Endothelial cell (in vitro differentiated cells): ENCODE measurements at places on chromosomes 2 and 18.
A peak's percentile ranks its signal among the peaks of the same experiment; 100 is the strongest.

GRCh38 chr2:241445426-241445825 lies 63.0 kb downstream of the STK25 start:
- no peak overlapping the region for H3K27ac ChIP-seq
- H3K4me1 ChIP-seq, result no peaks in the 10 kb centered on the region
- peaks cover 4% of the 10 kb centered on the region for H3K27me3 ChIP-seq
- DNase-seq, result no peak
- H3K4me3 ChIP-seq, result no peak overlapping the region

DNA sequence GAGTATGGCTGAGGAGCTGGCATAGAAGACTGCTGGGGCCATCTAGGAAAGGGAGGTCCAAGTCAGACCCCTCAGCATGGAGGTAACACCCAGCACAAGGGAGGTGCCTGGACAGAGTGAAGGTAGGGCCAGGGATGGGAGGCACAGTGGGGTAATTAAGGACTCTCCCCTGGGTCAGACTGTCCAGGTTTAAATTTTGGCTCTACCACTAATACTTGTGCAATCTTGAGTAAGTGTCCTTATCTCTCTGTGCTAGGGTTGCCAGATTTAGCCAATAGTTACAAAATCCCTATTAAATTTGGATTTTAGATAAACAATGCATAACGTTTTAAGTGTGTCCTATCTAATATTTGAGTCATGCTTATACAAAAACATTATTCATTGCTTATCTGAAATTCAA lies 109.5 kb downstream of the LOXHD1 start:
- H3K4me1 ChIP-seq, result no peaks in the 10 kb centered on the region
- no peak overlapping the region for H3K4me3 ChIP-seq
- no peak for DNase-seq
- H3K36me3 ChIP-seq, result peaks cover 4% of the 10 kb centered on the region
- H3K27me3 ChIP-seq, result no peaks in the 10 kb centered on the region

GRCh38 chr2:237128026-237128703 lies 42.5 kb downstream of the COPS8 start:
- no peak overlapping the region for H3K4me3 ChIP-seq
- no peak overlapping the region for H3K27ac ChIP-seq
- H3K27me3 ChIP-seq, result peaks cover 2% of the 10 kb centered on the region

DNA sequence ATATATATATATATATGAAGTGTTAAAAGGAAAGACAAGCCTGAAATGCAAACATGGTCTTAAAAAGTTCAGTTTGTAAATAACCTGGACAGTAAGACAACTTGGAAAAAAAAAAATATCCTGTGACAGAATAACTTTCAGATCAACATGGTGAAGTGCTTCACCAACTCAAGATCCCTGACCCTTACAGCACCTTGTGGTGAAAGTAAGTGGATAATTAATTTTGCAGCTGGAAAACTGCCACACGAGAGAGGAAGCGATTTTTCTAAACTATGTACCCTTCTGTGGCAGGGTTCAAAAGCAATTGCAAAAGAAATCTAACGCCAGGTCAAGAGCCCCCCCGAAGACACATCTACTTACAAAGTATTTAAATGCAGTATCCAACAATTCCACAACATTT lies 95.8 kb downstream of the PAX3 start:
- DNase-seq, result no peak
- no peak overlapping the region for H3K4me3 ChIP-seq
- no peak overlapping the region for H3K27ac ChIP-seq

- peaks cover 48% of the 10 kb centered on the region for H3K36me3 ChIP-seq
- no peak for DNase-seq
- no peak overlapping the region for H3K27ac ChIP-seq
- no peak overlapping the region for H3K4me3 ChIP-seq
- H3K27me3 ChIP-seq, result peaks cover 16% of the 10 kb centered on the region
Measured at GRCh38 chr2:101858910-101859309, 132.8 kb upstream of the IL1R2 start.

- no peaks in the 10 kb centered on the region for H3K36me3 ChIP-seq
- no peaks in the 10 kb centered on the region for H3K4me1 ChIP-seq
- H3K27me3 ChIP-seq, result no peaks in the 10 kb centered on the region
- H3K27ac ChIP-seq, result no peak overlapping the region
- DNase-seq, result no peak
Measured at GRCh38 chr2:123453046-123453700, 571.9 kb upstream of the CNTNAP5 start.

GRCh38 chr2:242030858-242031257 lies 161.3 kb downstream of the RTP5 start:
- no peak for DNase-seq
- no peak overlapping the region for H3K4me3 ChIP-seq
- H3K4me1 ChIP-seq, result no peaks in the 10 kb centered on the region
- no peak overlapping the region for H3K27ac ChIP-seq
- H3K36me3 ChIP-seq, result no peaks in the 10 kb centered on the region

DNA sequence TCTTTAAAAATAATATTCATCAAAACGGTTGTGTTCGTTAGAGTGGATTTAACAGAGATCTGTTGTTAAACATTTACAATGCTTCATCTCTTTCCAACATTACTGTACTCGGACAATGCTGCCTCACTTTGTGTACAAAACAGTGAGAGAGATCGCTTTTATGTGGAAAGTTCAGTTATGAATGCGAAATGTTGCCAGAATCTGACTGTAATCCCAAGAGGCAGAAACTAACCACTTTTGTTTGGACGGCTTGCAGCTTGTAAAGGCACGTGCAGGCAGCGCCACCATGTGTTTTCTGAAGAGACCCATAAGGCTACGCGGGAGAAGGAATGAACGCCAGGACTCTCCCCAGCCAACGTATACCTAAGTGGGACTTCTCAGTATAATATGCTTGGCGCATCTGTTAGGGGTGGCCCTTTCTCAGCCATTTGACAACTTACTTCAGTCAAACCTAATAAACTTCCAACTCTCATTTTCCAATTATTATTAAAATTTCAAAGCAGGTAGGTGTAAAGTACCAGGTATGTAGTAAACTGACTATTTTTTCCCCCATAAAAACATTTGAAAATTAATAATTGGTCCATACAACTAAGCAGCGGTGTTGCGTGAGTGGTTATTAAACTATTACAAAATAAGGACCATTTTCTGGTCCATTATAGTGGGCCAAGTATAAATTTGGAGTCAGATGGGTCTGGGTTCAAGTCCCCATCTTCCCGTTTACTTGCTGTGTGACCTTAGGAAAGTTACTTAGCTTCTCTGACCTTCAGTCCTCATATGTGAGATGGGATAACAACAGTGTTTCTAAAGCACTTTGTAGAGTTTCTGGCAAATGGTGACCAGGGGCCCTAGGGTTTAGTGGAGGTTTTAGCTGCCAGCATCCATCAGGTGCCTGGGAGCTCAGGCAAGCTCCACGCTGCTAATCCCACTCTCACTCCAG lies 5.6 kb upstream of the NAPG start:
- H3K36me3 ChIP-seq, result peaks cover 5% of the 10 kb centered on the region
- H3K4me3 ChIP-seq, result no peak overlapping the region
- peak; percentile 76 for DNase-seq

GRCh38 chr2:46334389-46335271 lies 37.4 kb downstream of the EPAS1 start:
- H3K4me1 ChIP-seq, result peaks cover 57% of the 10 kb centered on the region
- no peak for DNase-seq
- H3K27ac ChIP-seq, result no peak overlapping the region
- no peak overlapping the region for H3K4me3 ChIP-seq

DNA sequence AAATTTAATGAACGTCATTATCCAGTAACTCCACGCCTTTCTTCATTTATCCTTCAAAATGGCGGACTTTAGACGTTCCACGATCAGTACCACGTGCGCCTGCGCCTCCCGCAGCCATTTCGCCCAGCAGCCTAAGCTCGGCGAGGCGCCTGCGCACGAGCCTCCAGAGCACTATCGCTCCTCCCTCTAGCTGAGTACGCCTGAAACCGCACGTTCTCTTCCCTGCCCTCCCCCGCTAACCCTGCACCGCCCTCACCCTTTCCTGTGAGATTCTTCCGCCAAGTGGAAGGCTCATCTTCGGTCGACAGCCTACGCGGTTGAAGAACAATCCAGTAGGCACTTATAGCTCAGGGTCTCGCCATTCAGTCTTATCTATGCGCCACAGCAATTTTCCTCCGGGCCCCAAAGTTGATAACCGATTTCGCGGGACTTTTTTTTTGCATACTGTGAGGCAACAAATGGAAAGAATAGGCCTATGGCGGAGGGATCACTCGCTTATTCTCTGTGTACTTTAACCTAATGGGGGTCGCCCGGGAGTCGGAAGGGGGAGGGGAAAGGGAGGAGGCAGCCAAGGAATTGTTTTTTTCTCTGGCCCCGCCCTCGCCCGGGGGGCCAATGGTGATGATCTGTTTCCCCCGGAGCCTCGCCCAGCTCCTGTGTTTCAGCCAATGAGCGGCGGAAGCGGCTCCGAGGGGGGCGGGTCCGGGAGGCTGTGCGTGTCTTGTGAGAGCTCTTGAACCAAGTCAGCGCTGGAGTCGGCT lies at the start of gene KDM3A:
Gene KDM3A, plus strand, starts transcription at position 741 of the 761 bp plus-strand sequence. CDS start 677 bp downstream, outside the sequence.
- peaks cover 21% of the 10 kb centered on the region for H3K27me3 ChIP-seq
- H3K4me1 ChIP-seq, result peaks cover 38% of the 10 kb centered on the region
- H3K36me3 ChIP-seq, result peaks cover 34% of the 10 kb centered on the region

DNA sequence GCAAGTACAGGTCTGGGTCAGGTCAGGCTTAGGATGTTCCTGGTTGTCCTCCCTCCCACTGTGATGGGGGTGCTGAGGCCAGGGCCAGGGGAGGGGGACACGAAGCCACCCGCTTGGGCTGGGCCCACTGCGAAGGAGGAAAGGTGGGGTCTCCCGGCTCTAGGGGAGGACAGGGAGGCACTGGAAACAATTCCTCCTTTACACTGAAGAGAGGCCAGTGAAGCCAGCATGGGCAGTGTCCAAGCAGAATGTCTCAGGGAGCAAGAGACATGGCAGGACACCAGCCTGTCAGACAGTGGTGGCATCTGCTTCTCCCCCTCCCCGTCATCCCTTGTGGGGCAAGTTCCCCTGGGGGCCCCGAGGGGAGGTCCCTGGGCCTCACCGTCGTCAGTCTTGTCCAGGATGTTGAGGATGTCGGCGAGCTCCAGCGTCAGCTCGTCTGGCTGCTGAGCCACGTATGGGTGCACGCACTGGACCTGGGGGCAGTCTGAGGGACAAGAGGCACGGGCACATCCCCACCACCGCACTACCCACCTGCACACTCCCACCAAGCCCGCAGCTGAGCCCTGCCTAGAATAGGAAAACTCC lies 10.8 kb downstream of the SNORC start:
- H3K4me3 ChIP-seq, result no peak overlapping the region
- DNase-seq, result no peak
- H3K27me3 ChIP-seq, result peaks cover 7% of the 10 kb centered on the region
- no peak overlapping the region for H3K27ac ChIP-seq
- peaks cover 4% of the 10 kb centered on the region for H3K36me3 ChIP-seq

- peaks cover 24% of the 10 kb centered on the region for H3K4me1 ChIP-seq
- no peak for DNase-seq
- H3K27me3 ChIP-seq, result peaks cover 5% of the 10 kb centered on the region
- H3K36me3 ChIP-seq, result peaks cover 8% of the 10 kb centered on the region
Measured at GRCh38 chr2:149732001-149732685, 144.6 kb upstream of the MMADHC start.

DNA sequence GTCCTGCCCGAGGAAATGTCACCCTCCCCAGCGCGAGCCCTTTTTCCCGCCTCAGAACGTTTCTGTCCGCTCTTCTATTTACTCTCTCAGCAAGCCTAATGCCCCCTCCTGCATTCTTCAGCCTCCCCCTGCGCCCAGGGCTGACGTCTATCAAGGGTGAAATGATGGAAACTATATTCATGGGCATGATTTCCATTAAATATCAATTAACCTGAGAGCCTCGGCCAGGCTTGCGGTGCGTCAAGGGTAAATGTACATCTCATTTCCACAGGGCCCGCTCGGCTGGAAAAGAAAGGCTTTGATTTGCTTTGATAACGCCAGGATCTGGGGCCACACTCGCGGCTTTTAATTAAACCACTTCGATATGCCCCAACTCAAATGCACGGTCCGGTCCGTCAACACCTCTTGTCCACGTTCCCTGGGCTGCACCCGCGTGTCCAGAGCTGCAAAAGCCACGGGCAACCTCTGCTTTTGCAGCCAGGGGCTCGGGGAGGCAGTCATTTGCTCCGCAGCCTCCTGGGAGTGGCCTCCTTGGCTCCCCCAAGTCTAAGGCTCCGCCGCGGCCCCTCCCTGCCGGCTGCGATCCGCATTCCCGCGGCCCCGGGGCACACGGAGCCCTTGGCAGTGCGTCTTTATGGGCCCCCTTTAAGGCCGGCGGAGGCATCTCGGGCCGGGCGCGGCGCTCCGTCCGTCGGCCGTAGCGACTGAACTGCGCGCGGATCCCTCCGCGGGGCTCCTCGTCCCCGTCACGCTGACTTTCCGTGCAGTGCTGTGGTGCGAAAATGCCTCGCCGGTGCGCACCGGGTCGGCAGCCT lies at the start of gene HOXD8:
Gene HOXD8, plus strand, starts transcription at position 724 of the 815 bp plus-strand sequence. CDS start 662 bp downstream, outside the sequence.
- H3K4me1 ChIP-seq, result peaks cover 28% of the 10 kb centered on the region
- peak; percentile 74 for DNase-seq
- H3K27me3 ChIP-seq, result peaks cover 40% of the 10 kb centered on the region
- peak within 1 kb of the TSS; percentile 90 for H3K4me3 ChIP-seq

GRCh38 chr2:210919128-210919527 lies 362.7 kb downstream of the CPS1 start:
- H3K27me3 ChIP-seq, result no peaks in the 10 kb centered on the region
- H3K4me3 ChIP-seq, result no peak overlapping the region
- H3K36me3 ChIP-seq, result no peaks in the 10 kb centered on the region
- DNase-seq, result no peak
- H3K4me1 ChIP-seq, result no peaks in the 10 kb centered on the region
